ENCODE measurements at places on chromosomes 5 and 9.
A peak's percentile ranks its signal among the peaks of the same experiment; 100 is the strongest.

- no peak for DNase-seq
Measured at GRCh38 chr5:138666226-138666742, 86.9 kb upstream of the CTNNA1 start.

DNA sequence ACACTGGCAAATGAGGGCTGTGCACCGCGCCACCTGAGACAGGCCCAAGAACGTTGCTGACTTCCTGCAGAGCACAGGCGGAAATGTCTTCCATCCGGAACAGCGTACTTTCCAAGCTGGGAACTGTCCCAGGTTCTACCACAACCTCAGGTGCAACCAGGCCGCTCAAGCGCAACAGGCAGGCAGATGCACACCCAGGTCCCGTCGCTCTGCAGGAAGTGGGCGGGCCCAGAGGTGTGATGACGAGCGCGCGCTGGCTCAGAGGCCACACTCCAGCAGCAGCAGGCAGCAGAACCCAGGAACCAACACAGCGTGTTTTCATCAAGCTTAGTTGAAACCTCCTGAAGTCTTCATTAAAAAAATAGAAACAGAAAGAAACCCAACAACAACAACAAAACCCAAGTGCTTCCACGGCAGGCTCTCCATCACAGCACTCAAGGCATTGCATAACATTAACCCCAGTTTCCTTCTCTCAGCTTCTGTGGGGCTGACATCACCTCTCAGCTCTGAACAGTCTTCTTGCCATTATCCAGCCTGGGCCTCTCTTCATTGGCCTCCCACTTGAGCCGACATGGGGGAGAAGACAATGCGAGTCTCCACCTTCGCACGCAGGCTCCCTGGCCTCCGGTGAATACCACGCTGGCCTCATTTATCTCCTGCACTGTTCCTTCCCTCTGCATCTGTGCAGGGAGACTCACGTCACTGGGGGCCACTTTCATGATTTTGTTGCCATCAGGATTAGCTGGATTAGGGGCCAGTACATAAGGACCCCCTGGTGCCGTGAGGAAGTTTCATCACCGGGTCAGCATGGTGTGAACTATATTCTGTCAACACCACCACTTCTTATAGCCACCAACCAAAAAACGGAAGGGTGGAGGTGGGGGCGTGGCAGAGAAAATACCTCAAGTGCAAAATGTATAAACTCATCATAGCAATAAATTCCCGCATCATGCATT lies 22.1 kb downstream of the PTCH1 start:
- no peak for DNase-seq

GRCh38 chr5:83474161-83474796 lies 2.7 kb downstream of the VCAN start:
- peak; percentile 51 for DNase-seq

GRCh38 chr5:68848091-68848490 lies 245.7 kb upstream of the SLC30A5 start:
- no peak for DNase-seq

GRCh38 chr9:9751996-9752395 lies 860.8 kb downstream of the PTPRD start:
- no peak for DNase-seq

- no peak for DNase-seq
Measured at GRCh38 chr5:36301858-36302603, at the start of gene RANBP3L. Gene RANBP3L (minus strand): TSS chr5:36301902. CDS start chr5:36301416, 486 bp downstream.

DNA sequence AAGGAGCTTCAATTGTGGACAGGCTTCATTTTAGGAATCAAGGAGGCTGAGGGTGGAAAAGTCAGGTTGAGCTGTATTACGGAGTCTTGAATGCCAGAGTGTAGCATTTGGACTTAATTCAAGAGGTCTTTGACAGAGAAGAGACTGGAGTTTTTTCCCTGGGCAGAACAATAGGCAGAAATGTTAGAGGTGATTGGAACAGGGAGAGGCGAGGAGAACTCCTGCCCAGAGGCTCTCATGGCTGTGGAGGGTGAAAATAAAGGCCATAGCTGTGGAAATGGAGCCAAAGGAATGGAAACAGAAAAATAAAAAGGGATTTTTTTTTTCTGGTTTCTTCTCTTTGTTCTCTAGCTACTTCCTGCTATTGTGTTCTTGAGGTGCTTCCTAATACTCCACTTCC lies 3.7 kb upstream of the IFNB1 start:
- no peak for DNase-seq

DNA sequence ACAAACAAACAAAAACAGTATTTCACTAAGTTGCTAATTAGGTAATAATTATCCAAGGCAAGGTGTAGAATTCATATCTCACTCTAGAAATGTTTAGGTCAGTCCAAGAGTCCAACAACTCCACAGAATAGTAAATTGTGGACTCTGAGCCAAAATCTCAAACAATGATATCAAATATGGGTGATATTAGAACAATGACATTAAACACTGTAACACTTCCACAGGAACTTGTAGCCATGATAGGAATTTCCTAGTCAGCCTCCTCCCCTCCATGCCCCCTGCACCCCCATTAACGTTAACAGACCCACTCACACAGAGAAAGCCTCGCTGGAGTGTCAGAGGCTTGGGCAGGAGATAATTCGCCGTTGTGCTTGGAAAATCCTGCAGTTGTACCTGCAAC lies 305.0 kb upstream of the PIK3R1 start:
- DNase-seq = no peak

- DNase-seq = no peak
Measured at GRCh38 chr5:175306381-175306780, 137.6 kb downstream of the DRD1 start.

DNA sequence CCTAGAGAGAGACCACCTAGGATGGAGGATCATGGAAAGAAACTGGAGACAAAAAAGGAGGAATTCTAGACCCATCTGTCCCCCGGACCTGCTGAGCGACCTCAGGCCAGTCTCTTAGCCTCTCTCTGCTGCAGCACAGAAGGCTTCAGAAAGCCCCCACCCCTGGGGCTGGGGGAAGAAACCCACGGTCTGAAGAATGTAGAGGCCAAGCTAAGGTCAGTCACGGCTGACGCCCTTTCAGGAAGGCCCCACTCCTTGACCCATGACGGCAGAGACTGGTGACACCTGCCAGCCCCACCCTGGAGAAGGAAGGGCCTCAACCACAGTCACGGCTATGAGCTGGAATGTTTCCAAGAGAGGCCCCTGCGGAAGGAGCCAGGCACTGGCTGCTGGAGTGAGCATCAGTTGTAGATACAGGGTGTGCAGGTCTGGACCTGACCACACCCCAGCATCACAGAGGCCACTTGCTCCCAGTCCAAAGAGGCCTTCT lies 120.5 kb upstream of the BOD1 start:
- DNase-seq = no peak

- DNase-seq = no peak
Measured at GRCh38 chr5:86970361-86970760, 297.3 kb upstream of the RASA1 start.

DNA sequence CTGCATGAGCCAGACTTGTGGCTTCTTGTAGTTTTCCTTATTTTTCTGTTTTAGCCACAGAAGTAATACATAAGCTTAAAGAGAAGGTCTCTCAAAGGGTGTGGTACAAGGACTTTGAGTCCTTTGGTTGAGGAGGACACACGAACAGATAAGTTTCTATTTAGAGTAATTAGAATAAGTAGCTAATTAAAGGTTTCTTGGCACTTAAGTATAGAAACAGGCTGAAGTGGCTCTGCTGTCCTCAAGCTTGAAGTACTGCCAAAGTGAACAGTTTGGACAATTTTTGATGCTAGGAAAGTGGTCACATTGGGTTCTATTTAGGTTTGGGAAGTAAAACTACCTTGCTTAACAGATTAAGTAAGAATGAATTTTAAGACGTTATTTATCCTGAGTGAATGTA lies 278.3 kb upstream of the MPDZ start:
- no peak for DNase-seq

DNA sequence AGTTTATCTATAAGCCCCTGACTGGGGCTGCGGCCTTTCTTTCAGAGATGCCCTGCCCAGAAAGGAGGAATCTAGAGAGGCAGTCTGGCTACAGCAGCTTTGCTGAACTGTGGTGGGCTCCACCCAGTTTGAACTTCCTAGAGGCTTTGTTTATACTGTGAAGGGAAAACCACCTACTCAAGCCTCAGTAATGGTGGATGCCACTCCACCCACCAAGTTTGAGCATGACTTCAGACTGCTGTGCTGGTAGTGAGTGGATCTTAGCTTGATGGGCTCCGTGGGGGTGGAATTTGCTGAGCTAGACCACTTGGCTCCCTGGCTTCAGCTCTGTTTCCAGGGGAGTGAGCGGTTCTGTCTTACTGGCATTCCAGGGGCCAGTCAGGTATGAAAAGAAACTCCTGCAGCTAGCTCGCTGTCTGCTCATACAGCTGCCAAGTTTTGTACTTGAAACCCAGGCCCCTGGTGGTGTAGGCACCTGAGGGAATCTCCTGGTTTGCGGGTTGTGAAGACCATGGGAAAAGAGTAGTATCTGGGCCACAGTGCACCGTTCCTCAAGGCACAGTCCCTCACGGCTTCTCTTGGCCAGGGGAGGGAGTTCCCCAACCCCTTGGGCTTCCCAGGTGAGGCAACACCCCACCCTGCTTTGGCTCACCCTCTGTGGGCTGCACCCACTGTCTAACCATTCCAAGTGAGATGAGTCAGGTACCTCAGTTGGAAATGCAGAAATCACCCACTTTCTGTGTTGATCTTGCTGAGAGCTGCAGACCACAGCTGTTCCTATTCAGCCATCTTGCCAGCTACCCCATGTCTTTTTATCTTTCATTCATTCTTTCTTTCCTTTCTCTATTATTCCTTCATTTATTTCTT lies 211.8 kb upstream of the C9orf72 start:
- no peak for DNase-seq

DNA sequence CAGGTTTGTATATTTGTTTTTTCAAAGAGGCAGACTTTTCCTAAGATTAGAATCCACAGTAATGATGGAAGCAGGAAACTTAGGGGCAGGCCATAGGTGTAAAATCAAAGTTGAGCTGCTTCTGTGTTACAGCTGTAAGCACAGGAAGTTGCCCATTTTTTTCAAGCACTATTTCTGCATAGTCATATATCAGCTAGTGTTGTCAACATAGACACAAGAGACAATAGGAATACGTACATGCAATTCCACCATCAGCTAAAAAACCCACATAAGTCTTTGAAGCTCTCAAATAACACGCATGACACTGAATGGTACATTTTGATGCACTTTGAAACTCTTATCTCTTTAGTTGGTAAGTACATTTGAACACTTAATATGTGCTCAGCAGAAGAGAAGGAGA lies 20.2 kb upstream of the SMIM15 start:
- DNase-seq = no peak

DNA sequence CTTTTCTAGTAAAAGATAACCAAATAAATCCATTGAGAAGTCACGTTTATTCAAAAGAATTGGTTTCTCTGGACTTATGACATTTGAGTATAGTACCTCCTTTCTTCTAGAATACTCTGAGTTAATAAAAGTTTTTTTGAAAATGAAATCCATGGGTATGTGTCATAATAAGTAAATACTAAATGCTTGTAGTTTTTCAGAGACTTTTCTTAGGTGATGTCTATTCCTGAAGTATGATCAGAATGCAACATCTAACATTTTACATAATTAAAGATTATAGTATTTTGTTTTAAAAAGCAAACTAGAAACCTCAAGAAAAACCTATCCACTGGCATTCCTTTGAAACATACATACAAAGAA lies 63.2 kb downstream of the NFIB start:
- no peak for DNase-seq

DNA sequence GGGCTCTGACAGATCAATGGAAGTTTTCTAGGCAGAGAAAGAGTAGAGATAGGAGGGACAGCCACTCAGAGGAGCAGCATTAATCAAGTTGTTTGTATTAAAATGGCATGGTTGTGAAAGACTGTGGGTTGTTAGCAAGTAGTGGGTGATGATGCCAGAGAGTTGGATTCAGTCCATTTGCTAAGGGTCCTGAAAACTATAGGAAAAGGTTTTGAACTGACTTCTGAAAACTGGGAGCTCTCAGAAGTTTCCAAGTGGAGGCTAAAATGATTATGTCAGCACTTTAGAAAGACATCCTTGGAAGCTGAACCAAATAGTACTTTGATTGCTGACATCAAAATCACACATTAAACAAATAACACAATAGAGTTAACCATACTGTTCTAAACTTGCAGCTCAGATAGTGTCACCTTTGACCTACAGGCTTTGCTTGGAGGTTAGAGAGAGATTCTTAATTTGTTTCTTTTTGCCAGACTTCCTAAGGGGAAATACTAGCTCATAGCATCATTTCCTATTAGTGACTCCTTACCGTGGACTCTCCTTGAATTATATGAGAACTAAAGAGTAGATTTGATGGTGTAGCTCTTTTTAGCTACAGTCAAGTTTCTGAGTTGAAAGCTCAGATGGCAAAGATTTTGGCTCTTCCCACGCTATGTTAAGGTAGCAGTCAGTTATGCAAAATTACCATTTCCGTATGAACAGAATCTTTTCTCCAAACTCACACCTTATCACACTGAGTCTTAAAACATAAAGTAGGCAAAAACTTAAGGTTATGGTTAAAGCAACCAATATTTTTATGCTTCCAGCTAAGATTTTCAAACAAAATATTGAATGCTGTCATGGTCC lies 277.1 kb downstream of the NR3C1 start:
- no peak for DNase-seq

- DNase-seq = no peak
Measured at GRCh38 chr5:72245951-72246532, 74.0 kb downstream of the MRPS27 start.

DNA sequence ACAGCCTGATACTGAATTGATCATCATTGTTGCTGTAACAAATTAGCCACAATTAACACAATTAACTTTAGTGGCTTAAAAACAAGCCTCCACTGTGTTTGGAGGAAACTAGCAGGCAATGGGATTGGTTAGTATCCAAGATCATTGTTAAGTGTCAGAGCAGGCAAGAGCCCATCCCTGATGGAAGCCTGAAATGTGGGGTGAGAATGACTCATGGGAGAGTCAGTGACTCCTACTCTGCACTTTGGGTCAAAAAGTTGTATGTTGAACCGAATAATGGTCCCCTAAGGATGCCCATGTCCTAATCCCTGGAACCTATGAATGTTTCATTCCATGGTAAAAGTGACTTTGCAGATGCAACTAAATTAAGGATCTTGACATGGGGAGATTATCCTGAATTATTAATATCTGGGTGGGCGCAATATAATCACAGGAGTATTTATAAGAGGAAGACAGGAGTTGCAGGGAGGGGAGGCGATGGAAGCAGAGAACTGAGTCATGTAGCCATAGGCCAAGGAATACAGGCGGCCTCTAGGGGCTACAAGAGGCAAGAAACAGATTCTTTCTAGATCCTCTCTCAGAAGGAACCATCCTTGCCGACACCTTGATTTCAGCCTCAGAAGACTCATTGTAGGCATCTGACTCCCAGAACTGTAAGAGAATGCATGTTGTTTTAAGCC lies 28.8 kb downstream of the ALG2 start:
- no peak for DNase-seq

- peak; percentile 61 for DNase-seq
Measured at GRCh38 chr5:143244000-143244736, 159.3 kb downstream of the NR3C1 start.

GRCh38 chr9:107237873-107238272 lies 45.2 kb upstream of the RAD23B start:
- DNase-seq = no peak

- no peak for DNase-seq
Measured at GRCh38 chr5:133440467-133441115, 171.8 kb downstream of the FSTL4 start.

DNA sequence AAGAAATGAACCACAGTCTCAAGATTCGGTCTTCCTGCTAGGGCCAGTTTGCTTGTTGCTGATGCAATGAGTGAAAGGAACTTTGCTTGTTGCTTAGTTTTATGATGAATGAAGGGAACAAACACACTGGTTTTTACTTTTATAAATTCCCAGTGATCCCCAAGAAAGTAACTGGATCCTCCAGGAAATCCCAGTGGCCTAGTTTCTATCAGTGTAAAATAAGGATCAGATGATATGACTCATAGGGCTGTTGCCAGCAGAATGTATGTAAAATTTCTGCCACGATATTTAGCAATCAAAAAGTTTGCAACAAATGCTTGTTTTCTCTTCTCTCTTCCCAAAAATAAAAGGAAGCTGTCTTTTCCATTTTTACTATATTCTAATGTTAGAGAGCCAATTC lies 160.1 kb upstream of the CDKN2B start:
- no peak for DNase-seq
